ENCODE measurements at places on chromosomes 2 and 18.

- DNase-seq, result no peak
Observed at GRCh38 chr2:64275174-64275466, 130.9 kb upstream of the PELI1 start.

GRCh38 chr18:10122988-10123950, 209.5 kb downstream of the VAPA start:
- DNase-seq, result no peak

GRCh38 chr18:42157878-42158277, 202.8 kb downstream of the PIK3C3 start:
- DNase-seq, result no peak

- no peak for DNase-seq
Observed at GRCh38 chr2:20571644-20572215, 79.2 kb downstream of the HS1BP3 start.

DNA sequence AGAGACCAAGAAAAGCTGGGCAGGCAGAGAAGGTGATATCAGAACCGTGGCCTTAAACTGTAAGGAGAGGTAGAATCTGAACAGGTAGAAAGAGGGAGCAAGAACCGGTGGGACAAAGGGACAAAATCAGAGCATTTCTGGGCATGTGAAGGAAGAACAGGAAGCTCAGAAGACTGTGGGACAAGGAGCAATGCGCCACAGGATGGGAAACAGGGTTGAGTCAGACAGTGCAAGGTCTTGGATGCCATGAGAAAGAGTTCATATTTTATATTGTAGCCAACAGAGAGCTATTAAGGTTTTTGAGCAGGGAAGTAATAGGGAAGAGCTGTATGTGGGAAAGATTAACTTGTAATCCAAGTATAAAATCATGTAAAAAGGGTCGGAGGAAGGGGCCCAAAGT, 106.4 kb upstream of the UGP2 start:
- no peak for DNase-seq

DNA sequence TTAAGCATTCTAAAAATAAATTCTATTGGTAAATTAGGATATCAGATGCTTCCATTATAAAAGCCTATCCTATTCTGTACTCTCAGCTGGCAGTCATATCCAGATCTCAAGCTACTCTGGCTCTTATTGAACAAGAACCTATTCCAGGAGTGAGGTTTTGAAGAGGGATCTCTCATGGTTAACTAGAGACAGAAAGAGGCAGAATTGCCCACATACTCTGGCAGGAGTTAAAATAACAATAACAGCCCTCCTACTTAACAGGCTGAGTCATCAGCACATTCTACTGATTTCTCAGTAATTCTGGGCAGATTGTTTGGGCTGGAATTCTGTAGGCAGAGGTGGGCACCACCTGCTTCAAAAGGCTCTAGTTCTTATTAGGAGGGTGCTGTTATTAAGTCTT, 142.0 kb upstream of the UNC80 start:
- no peak for DNase-seq

- DNase-seq, result no peak
Observed at GRCh38 chr2:135258193-135258592, 206.1 kb downstream of the RAB3GAP1 start.

DNA sequence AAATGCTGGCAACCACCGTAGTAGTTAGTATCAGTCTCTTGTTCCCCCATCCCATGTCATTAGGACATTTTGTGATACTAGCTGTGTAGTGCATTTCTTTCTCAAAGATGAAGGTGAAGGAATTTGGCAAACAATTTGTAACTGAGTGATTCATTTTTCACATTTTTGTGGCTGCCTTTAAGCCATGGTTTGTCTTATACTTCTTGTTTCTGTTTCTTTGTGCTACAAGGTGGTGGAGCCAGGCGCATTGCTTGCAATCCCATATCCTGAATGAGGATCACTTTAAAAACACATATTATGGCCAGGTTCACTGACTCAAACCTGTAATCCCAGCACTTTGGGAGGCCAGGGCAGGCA, 40.6 kb downstream of the GPD2 start:
- DNase-seq, result no peak

DNA sequence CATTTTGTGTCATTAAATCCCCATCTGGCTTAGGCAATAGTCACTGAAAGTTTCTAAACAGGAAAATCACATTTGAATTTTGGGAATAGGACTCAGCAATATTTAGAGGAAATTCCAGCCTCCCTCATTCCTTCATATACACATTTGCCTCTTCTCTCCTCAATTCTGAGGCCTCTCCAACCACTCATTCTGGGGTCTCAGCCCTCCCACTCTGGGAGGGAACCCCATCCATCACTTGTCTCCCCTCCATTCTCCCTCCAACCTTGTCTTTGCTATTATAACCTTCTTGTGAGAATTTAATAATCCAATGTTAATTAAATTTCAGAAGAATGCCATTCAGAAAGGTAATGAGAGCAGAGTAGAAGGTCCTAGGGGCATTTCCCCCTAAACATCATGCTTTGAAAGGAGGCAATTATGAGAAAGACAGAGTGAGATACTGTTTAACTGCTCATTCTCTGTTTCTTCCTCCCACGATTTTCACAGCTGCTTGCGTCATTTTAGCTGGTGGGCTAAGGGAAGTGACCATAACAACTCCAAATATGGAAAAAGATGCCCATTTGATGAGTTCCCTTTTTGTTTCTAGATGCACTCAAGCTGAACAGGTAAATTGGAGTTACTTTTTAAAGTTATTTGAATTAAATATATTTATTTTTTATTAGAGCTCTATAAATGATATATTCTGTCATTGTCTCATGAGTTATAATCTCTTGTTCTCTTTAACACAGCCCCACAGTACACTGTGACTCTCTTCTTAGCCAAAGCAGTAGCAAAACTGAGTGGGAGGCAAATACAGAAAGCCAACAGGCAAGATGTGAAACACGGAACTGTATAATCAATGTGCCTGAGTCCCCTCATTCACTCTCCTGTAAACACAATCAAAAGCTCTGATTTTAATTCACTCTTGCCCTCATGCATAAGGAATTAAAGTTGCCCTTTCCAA, 135.1 kb downstream of the DLGAP1 start:
- DNase-seq, result no peak

DNA sequence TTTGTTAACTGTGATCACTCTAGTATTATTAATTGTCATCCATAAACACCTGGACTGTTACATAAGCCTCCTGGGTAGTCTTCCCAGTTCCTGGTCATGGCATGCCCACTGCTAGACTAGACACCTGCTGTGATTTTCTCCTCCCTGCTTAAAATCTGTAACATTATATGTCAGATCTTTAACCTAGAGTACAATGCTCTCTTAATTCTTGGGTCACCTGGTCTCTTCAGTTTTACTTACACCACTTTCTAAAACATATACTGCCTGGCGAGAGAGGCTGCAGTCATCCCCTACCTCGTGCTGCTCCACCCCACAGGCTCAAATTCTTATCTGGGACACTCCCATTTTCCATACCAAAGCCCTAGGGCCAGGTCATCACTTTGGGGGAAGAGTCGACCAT, 161.3 kb downstream of the CDH2 start:
- no peak for DNase-seq

- peak; percentile 51 for DNase-seq
Observed at GRCh38 chr2:54570925-54571694, 115.0 kb downstream of the SPTBN1 start.

- DNase-seq, result no peak
Observed at GRCh38 chr2:233708942-233709341, 3.8 kb upstream of the UGT1A5 start.

DNA sequence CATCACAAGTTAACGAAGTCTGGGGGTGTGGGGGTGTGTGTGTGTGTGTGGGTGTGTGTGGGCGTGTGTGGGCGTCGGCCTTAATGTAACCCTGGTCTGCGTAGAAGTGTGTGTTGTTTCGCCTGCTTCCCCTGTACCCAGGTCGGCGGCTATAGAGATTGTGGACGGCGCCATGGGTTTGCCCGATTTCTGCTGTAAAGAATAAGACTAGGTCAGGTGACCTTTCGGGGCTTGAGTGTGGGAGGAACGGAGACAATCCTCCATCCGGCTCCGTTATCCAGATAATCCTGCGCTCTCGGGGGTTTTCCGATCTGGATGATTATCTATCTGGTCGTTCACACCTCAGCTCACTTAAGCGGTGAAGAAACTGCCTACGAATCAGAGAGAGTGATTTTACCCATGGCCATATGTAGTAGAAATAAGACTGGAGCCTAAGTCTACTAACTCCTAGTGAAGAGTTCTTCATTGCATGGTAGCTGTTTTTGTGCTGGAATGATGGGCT, 543 bp downstream of the HADHB start:
- peak; percentile 12 for DNase-seq

GRCh38 chr2:217951091-217951490, 51.7 kb downstream of the TNS1 start:
- DNase-seq, result no peak

GRCh38 chr2:219399716-219400478, 12.2 kb upstream of the DNPEP start:
- DNase-seq, result no peak

DNA sequence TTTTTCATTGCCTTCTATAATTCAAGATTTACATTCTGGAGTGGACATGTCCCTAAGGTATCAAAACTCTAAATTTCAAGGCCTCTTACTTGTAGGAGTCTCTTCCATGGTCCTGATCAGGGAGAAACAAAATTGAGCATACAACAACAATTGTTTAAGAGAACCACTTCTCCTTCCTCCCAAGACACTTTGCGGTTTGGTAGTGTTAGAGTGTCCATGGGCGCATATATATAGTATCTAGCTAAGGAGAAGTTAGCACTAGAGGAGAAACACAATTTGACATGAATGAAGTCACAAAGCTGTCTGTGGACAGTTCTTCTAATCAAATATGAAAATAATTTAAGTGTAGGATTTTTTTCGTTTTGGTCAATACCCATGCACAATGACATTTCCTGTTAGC, 349.1 kb upstream of the MAP2 start:
- DNase-seq, result no peak

DNA sequence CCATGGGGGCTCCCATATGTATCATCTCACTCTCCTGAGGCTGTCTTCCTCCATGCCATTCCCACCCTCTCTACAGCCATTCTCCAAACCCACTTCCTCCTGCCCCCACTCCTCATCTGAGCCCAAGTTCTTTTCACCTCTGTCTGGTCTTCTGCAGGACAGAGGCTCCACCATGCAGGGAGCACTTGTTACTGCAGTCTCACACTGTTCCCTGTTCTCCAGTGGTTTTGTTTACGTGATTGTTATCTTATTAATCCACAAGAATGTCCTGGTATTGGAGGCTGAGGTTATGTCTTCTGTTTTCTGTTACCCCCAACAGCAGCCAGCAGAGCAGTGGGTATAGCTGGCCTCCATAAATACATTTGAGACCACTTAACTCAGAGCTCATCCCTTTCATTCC, 51.4 kb downstream of the PAX8 start:
- no peak for DNase-seq

DNA sequence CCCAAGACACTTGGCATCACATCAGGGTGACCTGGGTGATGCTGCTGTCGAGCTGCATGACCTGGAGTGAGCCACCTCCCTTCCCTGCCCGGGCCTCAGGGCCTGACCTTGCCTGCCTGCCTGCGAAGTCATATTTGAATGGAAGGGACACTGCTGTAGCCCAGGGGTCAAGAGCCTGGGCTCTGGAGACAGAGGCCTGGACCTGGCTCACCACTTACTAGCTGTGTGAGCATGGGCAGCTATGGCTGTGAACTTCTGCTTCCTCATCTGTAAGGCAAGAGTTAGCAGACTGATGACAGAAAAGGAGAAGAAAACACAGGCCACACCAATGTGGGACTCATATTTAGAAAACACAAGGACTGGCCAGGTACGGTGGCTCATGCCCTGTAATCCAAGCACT, 118.7 kb downstream of the ZFP36L2 start:
- DNase-seq, result no peak

- no peak for DNase-seq
Observed at GRCh38 chr2:84495539-84496146, 20.7 kb upstream of the DNAH6 start.
